ENCODE measurements at places on chromosomes 1 and 21.

DNA sequence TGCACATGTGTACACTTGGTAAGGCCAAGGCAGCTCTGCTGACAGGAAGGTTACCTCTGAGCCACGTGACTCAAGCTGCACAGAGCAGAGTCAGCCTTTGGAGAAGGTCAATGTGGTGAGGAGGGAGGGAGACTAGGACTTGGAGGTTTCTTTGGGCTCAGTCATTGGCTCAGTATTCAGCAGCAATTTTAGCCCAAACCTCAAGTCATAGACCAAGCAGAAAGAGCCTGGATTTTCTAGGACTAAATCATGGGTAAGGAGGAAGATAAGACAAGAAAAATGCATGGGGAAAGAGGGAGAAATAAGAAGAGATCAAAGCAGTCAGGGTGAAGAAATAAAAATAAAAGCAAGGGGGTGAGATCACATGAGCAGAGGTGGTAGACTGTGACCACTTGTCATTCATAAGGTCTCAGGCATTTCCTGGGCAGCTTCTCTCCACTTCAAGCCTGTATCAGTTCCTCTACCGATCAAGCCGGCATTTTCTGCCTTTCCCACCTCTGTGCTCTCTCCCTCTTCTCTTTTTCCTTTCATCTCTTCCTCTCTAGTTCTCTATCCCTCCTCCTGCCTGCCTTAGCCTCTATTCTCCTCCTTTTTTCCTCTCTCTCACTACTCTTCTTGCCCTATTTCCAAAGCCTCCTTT lies 51.7 kb upstream of the DUSP10 start:
- DNase-seq = no peak

- no peak for DNase-seq
Measured at GRCh38 chr1:76933847-76934815, 66.9 kb downstream of the ST6GALNAC5 start.

- no peak for DNase-seq
Measured at GRCh38 chr1:161054805-161055204, 9.0 kb upstream of the USF1 start.

GRCh38 chr1:240720976-240721375 lies 109.0 kb upstream of the GREM2 start:
- no peak for DNase-seq

DNA sequence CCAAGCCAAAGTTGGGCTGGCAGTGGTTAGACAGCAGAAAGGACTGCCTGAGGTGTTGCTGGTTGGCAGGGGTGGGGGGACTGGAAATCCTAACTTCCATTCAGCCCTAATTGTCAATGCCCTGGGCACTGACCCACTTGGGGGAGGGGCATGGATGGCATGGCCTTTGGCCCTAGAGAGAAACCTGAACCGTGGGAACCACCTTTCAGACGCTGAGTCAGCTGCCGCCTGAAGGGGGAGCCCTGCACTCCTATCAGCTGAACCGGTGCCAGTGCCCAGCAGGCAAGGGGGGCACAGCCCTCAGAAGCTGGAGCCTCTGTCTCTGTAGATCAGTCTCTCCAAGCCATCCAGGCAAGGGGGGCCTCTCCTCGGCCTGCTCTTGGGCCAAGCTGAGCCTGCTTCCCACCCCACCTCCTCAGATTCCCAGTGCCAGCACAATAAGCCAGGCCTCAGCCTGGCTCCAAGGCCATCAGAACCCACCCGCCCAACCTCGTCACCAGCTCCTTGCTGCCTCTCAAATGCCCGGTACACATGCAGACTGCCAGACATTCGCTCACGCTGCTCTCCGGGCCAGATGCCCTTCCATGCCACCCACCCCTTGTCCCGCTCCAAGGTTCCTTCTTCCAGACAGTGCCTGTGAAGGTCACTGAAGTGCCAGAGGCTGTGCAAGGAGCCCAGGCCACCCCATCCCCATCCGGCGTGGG lies 11.6 kb downstream of the TINAGL1 start:
- peak; percentile 93 for DNase-seq

DNA sequence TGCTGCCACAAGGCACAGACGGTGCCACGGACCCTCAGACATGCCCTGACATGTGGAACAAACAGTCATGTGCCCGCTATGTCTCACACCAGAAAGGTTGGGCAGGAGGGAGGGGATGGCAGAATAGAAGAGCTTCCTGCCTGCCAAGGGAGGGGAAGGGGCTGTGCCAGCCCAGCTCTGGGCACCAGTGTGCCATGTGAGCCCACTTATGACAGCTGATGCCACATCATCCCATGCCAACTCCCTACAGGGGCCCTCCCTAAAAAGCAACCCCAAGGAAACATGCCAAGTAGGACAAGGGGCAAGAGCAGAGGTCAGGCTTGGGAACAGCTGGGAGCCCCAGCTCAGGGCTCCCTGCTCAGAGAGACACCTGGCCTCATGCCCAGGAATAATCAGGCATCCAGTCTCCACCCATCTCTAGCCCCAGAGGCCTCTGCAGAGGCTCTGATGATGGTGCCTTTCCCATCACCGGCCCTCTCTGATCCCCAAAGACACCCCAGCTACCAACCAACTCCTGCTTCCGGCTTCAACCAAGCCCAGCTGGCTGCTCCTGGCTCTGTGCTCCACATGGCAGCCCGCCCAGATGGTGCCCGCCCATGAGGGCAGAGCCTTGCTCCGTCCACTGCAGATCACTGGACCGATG lies 10.3 kb downstream of the ADGRB2 start:
- no peak for DNase-seq

GRCh38 chr1:86231076-86231475 lies 74.5 kb upstream of the COL24A1 start:
- no peak for DNase-seq

DNA sequence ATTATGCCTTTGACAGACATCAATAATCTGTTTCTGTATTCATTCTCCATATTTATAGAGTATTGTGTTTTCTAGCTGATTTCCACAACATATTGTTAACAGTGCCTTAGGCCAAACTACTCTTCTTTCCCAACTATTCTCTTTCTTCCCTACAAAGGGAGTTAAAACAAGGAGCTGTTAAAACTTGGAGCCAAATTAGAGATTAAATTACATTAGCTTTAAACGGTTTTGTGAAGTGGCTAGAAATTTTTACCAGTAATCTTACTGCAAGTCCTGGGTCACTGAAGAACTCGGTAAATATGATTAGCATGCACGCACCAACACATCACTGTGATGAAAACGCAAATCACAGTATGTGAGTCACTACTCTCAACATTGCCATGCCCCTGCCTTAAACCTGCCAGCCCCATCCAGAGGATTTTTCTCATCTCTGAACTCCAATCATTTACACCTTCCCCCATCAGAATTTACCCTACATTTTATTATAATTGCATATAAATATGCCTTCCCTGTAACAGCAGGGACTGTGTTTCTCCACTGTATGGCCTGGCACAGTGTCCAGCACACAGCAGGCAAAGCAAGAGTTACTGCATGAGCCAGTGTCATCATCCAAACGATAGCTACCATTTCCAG lies 1.5 kb upstream of the PRDX6 start:
- no peak for DNase-seq

DNA sequence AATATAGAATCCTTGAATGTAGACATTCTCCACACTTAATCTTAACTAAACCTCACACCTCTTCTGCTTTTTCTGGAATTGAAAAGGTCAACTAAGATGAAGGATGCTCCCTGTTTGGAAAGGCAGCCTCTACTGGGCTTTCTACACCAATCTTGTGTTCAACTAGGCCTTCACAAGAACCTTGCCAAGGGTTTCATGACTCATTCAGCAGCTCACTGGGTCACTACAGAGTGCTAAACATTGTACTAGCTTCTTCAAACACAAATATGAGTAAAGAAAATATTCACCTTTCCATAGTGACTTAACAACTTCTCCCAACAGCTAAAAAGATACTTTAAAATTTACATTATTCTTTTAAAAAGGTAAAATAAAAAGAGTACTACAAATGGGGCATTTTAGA lies 135.3 kb upstream of the PRMT6 start:
- DNase-seq = no peak

GRCh38 chr1:184485751-184486723 lies 99.2 kb downstream of the C1orf21 start:
- DNase-seq = no peak

DNA sequence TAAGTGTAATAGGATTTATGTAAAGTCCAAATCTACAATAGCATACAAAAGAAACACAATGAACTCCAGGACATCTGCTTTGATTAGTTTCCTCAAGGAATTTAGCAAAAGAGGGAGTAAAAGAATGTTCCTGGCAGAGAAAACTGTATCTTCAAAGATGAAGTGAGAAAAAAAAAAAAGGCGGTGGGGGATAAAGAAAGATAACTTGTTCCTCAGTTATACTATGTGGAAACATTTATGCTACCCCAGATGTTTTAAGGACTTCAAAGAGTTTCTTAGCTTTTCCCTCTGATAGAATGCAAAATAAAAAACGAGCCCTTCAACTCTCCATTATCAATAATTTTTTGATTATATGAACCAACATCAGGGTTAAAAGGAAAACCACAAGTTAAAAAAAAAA lies 908.9 kb upstream of the ADGRL2 start:
- no peak for DNase-seq

DNA sequence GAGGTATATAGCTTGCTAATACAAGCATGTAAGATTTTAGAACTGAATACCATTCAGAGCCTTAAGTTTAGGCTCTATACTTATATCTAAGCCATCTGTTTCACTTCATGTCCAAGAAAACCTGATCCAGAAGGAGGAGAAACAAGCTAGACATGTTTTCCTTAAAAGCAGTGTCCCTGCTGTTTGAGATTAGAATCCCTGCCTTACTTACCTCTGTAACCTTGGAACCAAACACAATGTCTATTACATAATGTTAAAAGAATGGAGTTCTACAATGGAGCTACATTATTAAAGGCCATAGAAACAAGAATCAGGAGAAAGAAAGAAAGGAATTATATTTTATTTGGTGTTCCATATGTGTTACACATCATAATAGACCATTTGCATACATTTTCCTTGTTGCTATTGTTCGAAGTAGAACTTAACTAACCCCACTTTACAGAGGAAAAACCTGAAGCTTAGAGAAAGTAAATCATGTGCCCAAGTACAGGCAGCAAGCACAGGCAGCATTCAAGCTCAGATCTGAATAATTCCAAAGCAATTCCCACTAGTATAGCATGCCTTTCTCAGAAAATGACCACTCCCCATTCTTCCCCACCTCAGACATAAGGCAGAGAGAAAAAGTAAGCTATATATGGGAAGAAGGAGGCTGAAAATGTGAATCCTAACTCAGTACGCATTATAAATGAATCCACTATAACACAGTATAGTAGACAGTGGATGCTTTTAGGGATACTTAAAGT lies 380.1 kb upstream of the SPAG17 start:
- DNase-seq = no peak

DNA sequence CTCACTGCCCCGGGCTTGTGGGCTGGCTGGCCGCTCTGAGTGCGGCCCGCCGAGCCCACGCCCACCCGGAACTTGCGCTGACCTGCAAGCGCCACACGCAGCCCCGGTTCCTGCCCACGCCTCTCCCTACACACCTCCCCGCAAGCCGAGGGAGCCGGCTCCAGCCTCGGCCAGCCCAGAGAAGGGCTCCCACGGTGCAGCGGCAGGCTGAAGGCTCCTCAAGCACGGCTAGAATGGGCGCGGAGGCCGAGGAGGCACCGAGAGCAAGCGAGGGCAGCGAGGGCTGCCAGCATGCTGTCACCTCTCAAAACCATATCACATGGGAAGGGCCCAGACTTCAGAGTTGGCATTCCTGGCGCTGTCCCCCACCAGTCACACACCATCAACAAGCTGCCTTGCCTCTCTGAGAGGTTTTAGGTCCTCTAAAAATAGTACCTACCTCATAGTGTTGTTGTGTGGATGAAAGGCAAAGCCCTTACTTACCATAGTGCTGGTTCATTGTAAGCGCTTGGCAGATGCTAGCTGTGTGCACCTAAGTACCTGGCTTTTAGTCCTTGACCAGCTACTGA lies 13.4 kb downstream of the LDLRAD1 start:
- no peak for DNase-seq

DNA sequence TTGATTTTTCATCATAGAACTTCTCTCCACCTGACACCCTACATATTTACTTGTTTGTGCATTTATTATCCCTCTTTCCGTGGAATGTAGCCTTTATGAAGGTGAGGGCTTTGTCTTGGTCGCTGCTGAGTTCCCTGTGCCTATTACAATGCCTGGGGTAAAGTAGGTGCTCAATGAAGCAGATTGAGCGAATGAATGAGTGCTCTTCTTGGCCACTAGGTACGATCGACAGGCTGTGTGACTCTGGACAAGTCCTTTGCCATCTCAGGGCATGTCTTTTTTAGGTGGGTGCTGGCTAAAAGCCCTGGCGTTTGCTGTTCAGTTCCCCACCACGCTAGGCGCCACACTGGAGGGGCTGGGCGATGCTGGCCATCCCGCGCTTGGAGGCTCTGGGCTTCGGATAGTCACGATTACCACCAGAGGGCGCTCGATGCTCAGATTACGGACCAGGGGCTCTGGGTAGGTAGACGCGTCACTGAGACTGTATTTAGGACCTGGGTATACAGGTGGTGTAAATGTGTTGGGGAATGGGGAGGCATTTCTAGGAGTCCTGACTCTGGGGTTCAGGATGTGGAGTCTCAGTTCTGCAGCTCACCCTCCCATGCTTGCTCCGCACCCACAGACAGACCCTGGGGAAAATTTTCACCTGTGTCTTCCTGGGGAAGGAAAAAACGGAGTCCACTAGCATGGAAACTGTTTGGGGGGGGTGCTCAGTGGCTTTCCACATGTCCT lies 71.0 kb upstream of the CSF3R start:
- DNase-seq = peak; percentile 50

DNA sequence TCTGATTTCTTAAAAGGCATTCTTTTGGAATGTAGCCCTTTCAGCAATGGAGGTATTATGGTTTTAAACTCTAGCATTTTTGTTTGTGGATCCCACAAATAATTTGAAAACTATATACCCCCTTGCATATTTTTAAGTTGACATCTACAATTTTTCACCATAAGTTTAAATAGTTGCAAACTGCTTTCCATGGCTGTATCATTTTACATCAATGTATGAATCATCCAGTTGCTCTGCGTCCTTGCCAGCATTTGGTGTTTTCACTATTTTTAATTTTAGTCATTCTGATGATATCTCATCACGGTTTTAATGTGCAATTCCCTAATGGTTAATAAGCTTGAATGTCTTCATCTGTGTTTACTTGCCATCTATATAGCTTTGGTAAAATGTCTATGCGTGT lies 20.7 kb downstream of the DIPK1A start:
- DNase-seq = no peak

DNA sequence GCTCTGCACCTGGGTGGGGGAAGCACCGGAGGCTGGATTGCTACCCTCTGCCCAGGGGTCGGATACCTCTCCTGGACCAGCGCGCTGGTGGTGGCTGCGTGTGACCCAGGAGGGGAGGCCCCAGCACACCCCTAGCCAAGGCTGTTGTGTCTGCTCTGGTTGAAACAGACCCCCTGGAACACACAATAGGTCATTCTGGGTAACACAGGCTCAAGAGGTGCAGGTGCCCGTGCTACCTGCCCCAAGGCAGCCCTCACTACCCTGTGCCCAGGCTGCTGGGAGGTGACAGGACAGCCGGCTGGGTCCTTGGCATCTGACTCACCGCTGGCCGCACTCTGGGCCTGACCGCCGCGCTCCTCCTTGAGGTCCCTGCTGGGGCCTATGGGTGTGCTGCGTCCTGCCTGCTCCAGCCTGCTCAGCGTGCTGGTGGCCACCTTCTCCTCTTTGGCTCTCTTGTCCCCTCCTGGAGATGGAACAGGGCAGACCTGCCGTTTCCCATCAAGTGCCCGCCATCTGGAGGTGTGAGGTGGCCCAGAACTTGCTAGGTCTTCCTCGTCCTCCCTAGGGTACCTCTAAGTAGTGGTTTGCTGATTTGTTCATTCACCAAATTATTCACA lies 30.0 kb downstream of the ZBTB17 start:
- DNase-seq = no peak
